ENCODE measurements at places on chromosomes 2 and 18.

GRCh38 chr18:45788861-45789260 lies 36.6 kb upstream of the SIGLEC15 start:
- no peak for DNase-seq

DNA sequence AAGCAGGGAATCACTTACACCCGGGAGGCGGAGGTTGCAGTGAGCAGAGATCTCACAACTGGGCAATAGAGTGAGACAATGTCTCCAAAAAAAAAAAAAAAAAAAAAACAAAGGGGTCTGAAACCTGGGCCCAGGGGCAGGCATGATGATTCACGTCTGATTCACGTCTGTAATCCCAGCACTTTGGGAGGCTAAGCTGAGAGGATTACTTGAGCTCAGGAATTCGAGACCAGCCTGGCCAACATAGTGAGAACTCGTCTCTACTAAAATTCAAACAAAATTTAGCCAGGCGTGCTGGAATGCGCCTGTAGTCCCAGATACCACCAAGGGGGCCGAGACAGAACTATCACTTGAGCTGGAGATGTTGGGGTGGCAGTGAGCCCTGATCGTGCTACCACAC lies 30.3 kb downstream of the TEX44 start:
- no peak for DNase-seq

DNA sequence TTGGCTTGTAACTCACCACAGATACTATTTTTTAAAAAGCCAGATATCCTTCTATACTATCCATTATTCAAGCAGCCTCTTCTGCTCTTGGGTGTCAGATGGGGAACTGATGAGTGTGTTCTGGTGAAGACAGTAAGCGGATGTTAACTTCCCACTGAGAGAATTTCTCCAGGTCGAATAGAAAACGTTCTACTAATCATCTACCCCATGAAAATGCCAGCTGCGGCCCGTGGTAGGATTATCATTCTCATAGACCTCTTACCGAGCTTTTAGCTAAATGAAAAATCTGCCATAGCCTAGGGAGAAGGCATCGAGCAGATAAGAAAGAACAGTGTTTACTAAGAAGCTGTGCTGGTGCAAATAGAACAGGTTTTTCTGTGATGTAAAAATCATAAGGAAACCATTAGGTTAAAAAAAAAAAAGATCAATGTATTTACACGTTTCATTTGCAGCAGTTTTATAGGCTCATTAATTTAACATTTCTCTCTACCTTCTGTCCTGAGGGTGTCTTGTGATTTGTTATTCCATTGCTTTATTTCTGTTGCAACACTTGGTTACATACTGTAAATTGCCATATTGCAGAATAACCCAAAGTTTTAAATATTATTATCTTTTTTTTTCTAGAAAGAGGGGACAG lies 1521.5 kb upstream of the ZEB2 start:
- DNase-seq: no peak

DNA sequence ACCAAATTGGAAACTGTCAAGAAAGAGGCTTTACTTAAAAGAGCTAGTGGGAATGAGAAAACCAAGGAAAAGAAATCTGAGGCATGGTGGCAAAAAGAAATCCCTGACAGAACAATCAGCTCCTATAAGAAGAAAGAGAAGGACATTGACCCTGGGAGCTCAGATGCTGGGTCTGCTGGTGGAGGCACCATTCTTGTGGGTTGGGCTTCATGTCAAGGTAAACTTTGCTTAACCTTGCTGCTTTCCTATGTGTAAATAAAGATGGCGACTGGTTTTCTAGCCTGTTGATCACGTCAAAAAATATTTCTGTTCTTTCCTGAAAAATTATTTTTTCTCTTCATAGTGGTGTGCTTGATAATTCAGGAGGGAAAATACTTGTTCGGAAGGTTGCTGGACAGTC lies 58.1 kb downstream of the VIT start:
- no peak for DNase-seq

DNA sequence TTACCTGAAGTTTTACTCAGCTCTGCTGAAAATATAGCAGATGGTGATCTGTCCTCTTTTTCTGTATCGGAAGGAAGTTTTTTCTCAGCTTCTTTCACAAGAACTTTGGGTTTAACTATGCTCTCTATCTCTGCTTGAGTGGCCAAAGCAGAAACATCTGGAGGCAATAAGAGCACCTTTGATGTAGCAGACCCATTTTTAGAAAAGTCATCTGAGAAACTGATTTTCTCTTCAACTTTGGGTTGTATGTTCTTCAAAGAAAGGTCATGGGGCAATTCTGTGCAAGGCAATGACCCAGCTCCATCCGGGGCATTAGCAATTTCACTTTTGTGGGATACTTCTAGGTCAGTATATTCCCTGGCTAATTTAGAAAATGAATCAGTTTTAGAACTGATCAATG lies 25.2 kb downstream of the RTN4 start:
- no peak for DNase-seq

GRCh38 chr2:160869411-160869810 lies 290.8 kb upstream of the TANK start:
- no peak for DNase-seq

DNA sequence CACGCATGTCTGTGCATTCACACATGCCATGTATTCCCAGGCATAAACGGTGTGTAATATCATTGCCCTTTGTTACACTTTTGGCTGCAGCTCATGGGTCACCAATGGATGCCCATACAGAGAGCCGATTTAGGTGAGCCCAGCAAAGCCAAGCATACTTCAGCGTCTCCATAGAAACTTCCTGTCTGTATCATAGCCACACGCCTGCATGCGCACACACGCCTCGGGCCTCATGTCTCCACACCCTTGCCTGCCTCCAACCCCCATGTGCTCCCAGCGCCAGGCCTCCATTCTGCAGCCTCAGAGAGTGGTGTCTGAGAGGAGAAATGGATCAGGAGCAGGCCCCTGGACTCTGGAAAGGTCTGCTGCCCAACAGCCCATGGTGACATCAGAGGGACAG lies 33.5 kb upstream of the SELENOI start:
- DNase-seq: no peak

DNA sequence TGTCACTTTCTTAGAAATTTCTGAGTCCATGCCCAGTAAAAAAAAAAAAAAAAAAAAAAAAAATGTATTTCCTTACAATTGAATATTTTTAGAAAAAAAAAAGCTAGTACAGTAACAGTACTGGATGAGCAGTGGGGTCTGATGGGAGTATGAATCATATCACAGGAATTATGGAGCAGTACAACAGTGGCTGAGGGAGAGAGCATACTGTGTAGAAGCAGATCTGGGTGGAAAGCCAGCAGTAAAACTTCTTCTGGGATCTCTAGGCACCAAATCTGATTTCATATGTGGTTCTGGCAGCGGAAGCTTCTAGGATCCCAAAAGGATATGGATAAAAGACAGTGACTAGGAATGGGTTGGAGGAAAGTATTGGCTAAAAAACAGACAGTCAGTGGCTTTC lies 414.9 kb upstream of the FSHR start:
- DNase-seq: no peak

DNA sequence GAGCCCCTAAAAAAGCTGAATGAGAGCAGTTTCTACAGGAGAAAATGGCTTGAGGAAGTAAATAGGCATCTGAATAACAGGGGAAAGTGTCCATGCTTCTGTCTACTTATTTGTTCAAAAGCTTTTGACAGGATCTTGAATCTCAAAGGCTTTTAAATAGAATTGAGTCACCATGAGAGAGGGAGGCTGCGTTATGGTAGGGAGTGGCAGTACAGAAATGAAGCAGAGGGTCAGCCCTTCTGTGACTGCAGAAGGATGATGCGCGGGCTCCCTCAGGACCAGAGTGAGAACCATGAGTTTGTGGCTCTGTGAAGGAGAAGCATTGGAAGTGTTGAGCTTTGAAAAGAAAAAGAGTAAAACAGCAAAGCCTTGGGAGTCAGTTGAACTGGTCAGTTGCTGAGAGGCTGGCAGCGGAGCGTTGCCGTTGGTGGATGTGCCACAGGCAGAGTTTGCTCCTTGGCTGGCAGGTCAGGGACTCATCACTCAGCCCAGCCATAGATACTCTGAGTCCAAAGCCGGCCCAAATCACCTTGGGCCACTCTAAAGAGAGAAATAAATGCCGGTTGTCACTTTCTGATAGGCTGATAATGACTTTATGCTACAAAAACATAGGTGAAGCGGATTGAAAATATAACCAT lies 17.4 kb downstream of the COPS7B start:
- no peak for DNase-seq

GRCh38 chr2:197452754-197453122 lies 614 bp upstream of the COQ10B start:
- no peak for DNase-seq

DNA sequence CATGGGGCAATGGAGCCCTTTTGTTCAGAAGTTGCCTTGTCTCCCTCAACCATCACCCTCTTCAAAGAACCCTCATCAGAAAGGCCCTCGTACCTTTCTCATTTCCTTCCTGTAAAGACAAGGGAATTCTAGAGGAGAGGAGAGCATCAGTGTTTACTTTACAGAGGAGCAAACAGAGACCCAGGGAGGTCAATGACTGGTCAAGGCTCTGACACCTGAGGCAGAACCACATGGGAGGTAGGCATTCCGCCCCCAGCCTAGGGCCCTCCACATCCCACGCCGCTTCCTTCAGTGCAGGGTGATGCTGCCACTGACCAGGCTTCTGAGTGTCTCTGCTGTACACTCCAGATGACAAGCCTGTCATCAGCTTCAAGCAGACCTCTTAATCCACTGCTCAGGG lies 104.7 kb downstream of the NRP2 start:
- DNase-seq: no peak

GRCh38 chr2:50469784-50470183 lies 562.1 kb downstream of the NRXN1 start:
- DNase-seq: no peak

- DNase-seq: no peak
Observed at GRCh38 chr2:130241041-130241707, 42.9 kb upstream of the TUBA3E start.
